HS-5 (cell line): ENCODE measurements at places on chromosomes 3 and 15.

DNA sequence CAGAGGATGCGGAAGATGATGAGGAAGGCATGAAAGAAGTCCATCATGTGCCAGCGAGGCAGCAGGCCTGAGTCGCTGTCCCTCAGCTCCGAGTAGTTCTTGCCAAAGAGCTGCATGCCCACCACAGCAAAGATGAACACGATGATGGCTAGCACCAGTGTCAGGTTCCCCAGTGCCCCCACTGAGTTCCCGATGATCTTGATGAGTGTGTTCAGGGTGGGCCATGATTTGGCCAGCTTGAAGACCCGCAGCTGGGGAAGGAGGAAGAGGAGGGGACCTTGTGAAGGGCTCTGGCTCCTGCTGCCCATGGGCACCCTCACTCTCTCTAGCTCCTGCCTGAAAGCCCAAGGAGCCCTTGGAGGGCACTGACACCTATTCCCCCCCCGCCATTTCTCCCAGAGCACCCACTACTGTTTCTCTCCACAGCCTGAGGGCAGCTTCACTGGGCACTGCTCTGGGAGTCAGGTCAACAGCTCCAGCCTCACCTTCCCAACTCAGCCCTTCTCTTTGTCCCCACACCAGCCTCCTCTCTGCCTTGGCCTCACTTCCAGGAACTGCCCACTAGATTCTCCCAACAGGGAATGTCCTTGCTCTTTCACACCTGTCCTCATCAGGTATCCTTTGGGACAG is 63.6 kb downstream of the SCN5A start:
- DNase-seq, result no peak

GRCh38 chr3:16468336-16469098 is 45.0 kb downstream of the RFTN1 start:
- DNase-seq, result no peak

DNA sequence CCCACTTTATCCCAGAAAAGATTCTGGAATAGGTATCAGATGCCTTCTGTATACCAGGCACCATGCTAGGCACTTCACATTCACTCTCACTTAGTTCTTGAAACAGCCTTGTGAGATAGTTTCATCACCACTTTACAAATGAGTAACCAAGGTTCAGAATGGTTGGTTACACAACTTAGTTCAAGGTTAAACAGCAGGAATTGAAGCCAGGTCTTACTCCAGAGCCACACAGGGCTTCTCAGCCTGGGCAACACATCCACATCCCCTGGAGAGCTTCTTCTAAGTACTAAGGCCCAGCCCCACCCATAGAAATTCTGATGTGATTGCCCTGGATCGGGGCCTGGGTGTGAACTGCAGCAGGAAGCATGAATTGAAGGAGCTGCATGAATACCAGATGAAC is 18.6 kb downstream of the WHAMM start:
- DNase-seq, result no peak

- no peak for DNase-seq
Measured at GRCh38 chr3:47664519-47664918, 85.9 kb upstream of the CSPG5 start.

- no peak for DNase-seq
Measured at GRCh38 chr3:141260630-141260927, 29.0 kb downstream of the PXYLP1 start.

DNA sequence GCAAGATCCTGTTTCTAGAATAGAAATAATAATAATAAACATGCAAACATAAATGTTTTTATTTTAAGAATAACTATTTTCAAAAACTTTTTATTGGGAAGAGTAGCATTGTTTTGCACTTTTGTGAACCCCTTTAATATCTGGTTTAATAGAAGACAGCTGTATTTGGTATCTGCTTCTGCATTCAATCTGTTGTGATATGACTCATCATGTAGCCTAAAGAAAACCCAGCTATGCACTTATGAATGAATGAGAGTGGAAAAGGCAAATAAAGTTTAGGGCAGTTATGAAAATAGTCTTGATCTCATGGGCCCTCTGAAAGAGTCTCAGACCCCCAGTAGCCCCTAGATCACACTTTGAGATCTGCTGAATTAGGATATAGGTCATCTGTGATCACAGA is 100.4 kb upstream of the PPP2R3A start:
- peak; percentile 22 for DNase-seq

DNA sequence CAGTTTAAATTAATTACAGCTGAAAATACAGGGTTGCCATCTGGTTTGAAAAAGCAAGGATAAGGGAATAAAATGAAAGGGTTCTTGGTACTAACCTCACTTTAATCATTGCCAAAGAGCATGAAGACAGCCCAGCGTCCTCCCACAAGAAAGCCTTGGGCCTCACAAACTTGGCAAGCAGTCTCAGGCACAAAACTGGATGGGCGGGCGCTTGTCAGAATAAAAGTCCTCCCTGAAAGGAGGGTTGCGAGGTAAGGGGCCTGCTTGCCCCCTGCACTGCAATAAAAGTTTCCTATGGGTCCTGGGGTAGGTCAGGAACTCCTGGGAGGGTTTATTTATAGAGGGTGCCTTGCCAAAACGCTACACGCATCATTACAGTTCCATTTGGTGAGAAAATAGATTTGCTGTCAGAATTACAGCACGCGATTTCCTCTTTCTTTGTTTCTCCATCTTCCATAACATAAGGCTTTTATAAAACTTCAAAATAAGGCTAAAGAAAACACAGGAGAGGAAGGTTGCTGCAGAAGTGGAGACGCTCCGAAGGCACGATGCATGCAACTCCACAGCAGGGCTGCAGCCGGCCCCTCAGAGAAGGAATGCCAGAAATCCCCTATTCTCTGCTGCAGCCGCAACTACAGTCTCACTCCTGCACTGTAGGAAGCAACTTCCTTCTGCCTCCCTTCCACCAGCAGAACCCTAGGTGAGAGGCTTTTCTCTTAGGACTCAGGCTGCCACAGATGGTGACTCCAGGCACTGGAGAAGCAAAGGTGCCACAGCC is 61.3 kb downstream of the VGLL4 start:
- DNase-seq, result no peak

GRCh38 chr15:31278544-31279220 is 48.0 kb upstream of the KLF13 start:
- no peak for DNase-seq

GRCh38 chr3:72440491-72440890 is 407.8 kb downstream of the SHQ1 start:
- DNase-seq, result no peak

DNA sequence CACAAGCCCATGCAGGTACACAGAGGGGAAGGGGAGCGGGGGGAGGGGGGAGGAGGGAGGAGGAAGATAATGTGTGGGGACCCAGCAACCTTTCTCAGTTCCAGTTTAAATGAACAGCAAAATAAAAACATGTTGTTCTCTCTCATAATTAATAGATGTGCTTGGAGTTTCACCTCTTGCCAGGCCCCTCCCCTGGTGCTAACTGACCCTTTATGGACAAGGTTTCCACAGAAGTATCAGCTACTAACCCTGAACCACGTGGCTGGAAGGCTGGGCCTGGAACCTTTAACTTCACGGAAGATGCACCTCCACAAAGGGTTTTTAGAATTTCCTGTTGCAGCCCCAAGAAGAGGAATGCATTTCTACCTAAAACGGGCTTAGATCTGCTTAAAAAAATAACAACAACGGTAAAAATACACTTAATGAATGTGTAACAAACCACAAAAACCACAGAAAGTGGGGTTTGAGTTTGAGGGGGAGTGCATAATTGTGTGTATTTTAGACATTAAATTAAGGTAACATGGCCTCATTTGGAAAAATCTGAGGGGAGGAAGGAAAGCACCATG is 14.8 kb upstream of the SMAD3 start:
- no peak for DNase-seq
